Activated CD8-positive, alpha-beta memory T cell treated with anti-CD3 and anti-CD28 coated beads for 4 hours (primary cell): ENCODE measurements at places on chromosomes 5 and 9.

- DNase-seq, result no peak
Measured at GRCh38 chr5:56047448-56047847, 52.7 kb upstream of the IL6ST start.

DNA sequence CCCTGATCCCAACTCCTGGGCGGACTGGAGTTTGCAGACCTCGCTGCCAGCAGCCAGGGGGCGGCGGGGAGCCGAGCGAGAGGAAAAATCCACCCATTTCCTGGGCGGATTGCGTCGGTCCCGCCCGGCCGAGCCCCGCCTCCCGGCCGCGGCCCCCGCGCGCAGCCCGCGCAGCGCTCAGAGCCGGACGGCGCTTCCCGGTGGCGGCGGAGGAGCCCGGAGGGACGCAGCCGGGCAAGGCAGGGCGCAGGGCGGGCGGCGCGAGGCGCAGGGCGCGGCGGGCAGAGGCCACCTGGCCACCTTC lies at the start of gene OLFM1:
Gene OLFM1, plus strand, starts transcription at position 180 of the 304 bp plus-strand sequence. CDS start 322 bp downstream, outside the sequence.
- DNase-seq, result no peak

DNA sequence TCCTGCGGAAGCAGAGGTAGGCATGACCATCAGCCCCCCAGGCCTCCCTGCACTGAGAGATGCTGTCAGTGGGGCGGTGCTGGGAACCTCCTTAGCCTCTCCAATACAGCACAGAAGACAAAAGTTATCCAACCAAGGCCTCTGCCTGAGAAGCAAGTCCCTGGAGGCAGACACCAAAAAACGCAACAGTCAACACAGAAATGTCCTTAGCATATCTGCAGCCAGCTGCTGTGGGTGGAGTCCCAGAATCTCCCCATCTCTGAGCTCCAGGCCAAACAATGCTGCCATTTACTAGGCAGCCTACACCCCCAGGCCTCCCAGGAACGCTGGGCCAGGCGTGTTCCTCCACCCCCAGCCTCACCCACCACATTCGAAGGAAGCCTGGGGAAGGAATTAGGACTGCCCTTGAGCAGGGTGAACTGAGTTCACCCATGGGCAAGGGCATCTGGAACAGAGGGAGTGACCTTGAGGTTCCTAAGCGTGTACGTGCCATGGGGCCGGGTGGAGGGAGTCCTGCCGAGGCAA lies 43.7 kb downstream of the STK10 start:
- no peak for DNase-seq

DNA sequence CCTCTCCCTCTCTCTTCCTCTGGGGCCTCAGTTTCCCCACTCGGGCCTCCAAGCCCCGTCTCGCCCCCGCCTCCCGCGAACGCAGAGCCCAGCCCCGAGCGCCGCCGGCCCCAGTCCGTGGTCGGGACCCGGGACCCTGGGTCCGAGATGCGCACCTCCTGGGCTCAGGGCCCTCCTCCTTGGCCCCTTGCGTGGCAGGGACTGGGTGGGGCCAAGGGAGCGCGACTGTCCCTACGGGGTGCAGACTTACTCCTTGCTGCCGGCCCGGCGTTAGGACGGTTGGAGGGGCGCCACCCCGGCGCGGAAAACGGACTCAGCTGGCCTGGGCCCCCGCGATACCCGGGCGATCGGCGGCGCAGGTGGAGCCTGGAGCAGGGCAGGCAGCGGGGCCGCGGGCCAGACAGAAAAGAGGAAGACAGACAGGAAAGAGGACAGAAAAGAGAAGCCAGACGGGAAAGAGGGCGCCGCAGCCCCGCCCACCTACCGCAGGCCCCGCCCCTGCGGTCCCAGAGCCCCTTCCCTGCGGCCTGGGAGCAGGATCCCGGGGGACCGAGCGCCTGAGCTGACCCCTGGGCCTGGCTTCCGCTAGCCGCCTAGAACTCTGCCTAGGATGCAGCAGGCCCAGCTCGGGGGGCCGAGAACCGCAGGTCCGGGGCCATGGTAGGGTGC lies at the start of gene GBGT1:
Gene GBGT1, minus strand, starts transcription at position 411 of the 669 bp plus-strand sequence. CDS start 1,502 bp downstream, outside the sequence.
- no peak for DNase-seq

GRCh38 chr9:122941582-122942234 lies 888 bp downstream of the RABGAP1 start:
- DNase-seq, result no peak

- no peak for DNase-seq
Measured at GRCh38 chr5:21665524-21665923, 1187.6 kb downstream of the CDH12 start.

GRCh38 chr9:121222524-121223171 lies 21.0 kb upstream of the RAB14 start:
- no peak for DNase-seq

GRCh38 chr5:51958473-51958872 lies 575.2 kb downstream of the ISL1 start:
- no peak for DNase-seq

DNA sequence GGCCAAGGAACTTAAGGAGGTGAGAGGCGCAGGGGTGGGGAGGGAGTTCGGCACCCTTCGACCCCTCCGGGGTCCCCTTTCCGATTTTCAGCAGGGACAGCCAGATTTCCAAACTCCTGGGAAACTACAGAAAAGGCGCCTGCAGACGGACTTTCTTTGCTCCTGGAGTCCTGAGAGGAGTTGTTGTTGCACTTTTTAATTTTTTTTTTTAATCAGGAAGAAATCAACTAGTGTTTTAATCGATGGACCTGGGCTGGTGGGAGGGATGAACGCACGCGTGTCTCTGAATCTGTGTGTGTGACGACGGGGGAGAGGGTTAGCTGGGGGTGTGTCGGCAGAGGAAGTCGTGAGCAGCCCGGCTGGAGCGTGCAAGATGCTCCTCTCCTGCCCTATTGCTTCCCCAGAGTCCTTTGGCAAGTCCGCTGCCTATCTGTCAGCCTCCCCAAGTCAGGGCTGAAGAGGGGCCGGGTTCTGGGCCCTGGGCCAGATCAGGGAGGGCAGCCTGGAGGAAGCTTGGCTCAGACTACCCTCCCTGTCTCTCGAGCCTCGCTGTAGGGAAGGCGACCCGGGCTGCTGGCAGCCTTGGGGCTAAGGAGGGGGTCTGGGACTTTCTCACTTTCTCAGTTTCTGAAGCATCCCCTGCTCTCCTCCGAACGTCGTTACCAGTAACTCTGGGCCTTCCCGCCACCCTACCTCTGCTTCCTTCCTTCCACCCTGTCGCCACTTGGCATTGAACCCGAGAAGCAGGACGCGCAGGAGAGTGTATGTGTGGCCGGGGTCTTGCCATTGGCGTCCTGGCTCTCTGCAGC lies 731 bp downstream of the PRR16 start:
- DNase-seq, result no peak

GRCh38 chr9:134328341-134328840 lies 2.1 kb downstream of the RXRA start:
- DNase-seq, result no peak
